GDM1 (cell line): ENCODE measurements at places on chromosomes 13 and 19.

DNA sequence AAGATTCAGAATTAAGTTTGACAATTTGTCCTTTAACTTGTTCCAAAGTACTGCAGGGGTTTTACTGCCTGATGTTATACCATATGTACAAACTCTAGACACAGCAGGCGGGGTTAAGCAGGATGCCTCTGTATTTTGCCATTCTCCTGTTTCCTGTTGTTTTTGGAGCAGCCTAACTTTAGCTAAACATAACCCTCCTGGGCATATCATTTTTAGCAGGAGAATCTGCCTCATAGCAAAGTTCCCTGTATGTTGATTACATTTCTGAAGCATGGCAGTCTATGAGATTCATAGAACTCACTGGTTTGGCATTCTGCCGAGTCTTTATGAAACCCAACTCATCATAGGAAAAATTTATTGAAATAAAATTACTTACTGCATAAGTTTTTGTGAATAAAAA lies 5.2 kb downstream of the LHFPL6 start:
- DNase-seq: no peak

- DNase-seq: no peak
Measured at GRCh38 chr19:5889288-5889971, 14.2 kb downstream of the NDUFA11 start.

- DNase-seq: no peak
Measured at GRCh38 chr13:24680258-24680920, at the start of gene ATP12A. ATP12A (plus strand) TSS chr13:24680408; CDS start chr13:24680744, 336 bp downstream.

GRCh38 chr13:40319699-40320579 lies 346.5 kb downstream of the FOXO1 start:
- DNase-seq: no peak

- DNase-seq: no peak
Measured at GRCh38 chr13:27924529-27925141, 4.8 kb downstream of the PDX1 start.

DNA sequence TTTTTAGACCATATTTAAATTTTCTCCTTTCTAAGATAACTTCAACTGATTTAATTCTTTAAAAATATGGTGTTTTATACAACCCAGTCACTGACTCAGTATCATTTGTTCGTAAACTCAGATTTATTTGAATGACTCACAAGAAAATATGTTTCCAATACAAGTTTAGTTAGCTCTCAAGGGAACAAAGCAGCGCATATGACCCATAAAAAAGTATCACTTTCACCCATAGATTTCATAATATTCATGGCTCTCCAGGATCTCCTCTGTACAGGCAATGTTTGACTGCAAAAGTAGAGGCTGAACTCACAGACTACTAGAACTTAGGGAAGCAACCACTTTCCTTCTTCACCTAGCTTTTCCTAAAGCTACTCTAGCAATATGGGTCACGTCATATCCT lies 405.6 kb upstream of the PCDH9 start:
- no peak for DNase-seq

- no peak for DNase-seq
Measured at GRCh38 chr19:48443731-48444128, 2.1 kb upstream of the GRWD1 start.

- no peak for DNase-seq
Measured at GRCh38 chr13:112959206-112959605, 9.8 kb upstream of the MCF2L start.

GRCh38 chr19:18503971-18504885 lies 17.6 kb downstream of the ELL start:
- DNase-seq: no peak

GRCh38 chr19:40502647-40503319 lies 36.0 kb downstream of the SPTBN4 start:
- DNase-seq: no peak
